Upper lobe of right lung (tissue), 1 donor: ENCODE measurements at places on chromosomes 4 and X.

DNA sequence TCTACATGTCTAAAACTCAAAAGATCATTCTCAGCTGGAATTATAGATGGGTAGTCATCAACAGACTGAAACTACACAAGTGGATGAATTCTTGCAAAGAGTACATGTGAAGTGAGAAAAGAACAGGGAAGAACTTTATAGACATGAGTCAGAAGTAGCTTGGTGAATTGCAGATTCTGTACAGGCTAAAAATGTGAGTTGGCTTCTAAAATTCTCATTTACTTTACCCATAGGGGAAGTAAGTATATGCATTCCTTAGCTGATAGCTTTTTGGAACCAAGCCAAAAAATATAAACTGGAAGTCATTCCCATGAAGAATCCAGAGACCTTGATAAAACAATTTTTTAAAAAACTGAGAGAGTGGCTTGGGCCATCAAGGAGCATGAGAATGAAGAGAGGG lies 584.2 kb upstream of the FTHL17 start:
- DNase-seq: no peak

DNA sequence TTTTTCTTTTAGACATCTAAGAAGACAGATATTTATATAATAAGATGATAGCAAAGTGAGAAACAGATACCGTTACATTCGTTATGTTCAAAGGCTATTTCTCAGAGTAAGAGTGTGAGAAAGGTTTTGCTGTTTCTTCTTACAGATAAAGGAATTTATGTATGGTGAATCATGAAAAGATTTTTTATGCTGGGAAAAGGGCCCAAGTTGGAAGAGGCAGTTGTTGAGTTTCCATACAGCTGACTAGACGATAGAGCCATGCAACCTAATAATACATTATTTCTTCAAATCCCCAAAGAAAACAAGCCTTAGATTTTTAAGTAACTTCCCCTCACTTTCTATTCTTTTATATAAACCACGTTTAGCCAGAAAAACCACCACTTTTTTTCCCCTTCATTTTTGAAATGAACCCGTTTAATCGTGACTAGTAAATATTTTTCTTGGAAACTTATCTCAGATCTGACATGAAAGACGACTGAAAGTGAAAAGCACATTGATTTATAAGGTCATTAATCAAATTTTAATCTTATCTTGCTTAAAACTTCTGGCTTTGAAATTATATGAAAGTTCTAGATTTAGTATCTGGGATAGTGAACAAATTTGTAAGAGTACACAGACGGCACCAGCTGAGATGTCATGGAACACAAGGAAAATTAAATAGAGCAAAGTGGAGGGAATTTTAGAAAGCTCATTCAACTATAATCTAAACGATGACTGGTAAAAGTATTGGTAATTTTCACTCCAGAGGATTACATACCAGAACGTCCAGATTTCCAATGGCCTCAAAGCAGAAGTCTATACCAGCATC lies 10.9 kb downstream of the ADH6 start:
- DNase-seq: no peak

- DNase-seq: no peak
These were observed 15.8 kb upstream of the GYPE start for GRCh38 chr4:143921181-143921580.

GRCh38 chr4:5215321-5215720 lies 164.0 kb downstream of the STK32B start:
- DNase-seq: no peak

- DNase-seq: no peak
These were observed 548.1 kb downstream of the PPP4R3C start for GRCh38 chrX:26915064-26915463.

GRCh38 chr4:165634766-165635165 lies 238.3 kb upstream of the TLL1 start:
- no peak for DNase-seq

- DNase-seq: no peak
These were observed 113.0 kb downstream of the DTHD1 start for GRCh38 chr4:36394352-36394903.

DNA sequence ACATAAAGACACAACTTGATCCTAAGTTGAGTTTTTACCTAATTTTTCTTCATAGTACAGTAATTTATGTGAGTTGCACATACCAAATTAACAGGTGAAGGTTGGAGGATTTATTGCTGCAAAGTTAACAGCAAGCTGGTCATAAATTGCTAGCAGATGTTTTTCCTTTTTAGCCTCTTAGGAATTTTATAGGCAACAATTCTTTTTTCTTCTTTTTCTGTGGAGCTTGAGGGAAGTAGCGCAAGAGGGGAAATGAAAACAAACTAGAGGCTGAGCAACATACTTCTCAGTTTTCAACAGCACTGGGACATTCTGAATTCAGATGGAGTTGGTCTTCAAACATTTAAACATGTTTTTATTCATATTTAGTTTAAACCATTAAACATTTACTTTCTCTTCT lies 63.7 kb upstream of the TLR2 start:
- DNase-seq: no peak

DNA sequence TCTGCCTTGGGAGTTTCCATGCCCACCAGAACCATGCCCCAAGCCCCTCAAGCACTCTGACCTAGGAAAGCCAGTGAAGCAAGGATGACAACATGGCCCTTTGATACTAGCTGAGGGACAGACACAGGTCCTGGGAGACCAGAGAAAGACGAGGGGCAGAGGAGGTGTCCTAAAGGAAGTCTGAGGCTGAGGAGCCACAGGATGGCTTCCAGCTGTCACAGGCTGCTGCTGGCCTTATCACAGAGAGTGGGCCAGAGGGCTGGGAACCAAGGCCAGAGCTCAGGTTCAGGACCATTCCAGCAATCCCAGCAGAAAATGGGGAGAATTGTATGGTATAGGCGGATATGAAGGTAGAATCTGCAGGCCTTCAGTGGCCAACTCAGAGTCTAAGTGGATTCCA lies 31.7 kb upstream of the MSANTD1 start:
- DNase-seq: no peak
